Activated CD4-positive, alpha-beta T cell treated with anti-CD3 and anti-CD28 coated beads, Interleukin-2, amount 50 U/mL, for 16 hours (primary cell): ENCODE measurements at places on chromosomes 3 and 15.

DNA sequence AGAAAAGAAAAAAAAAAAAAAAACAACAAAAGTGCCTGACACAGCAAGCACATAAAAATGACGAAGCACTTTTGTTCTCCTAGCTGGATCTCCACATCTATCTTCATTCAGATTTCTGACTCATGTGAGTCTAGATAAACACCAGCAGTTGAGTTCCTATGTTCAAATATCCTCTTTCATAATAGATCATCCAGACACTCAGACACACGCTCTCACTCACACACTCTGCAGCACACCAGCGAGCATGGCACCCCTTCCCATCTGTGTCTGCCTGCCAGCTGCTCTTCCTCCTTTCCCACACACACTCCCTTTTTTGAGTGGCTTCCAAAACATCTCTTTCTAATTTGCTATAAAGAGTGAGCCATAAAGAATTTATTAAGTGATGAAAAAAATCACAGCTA, 19.8 kb upstream of the CELF6 start:
- DNase-seq = no peak

DNA sequence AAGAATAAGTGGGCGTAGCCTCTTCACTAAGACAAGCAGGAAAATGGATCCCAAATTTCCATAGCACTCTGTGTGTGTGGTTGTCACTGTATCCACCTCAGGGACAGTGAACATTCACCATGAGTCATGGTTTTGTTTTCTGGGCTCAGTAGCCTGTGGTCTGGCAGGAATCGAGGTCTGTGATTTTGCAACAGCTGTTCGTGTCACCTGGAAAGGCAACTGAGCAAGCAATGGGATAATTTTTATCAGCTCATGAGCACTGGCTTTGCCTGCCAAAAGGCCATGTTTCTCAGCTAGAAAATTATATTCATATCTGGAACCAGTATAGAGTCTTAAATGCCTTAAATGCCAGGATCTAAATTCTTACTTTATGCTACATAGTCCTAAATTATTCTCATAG, 60.9 kb downstream of the STRIT1 start:
- DNase-seq = no peak

DNA sequence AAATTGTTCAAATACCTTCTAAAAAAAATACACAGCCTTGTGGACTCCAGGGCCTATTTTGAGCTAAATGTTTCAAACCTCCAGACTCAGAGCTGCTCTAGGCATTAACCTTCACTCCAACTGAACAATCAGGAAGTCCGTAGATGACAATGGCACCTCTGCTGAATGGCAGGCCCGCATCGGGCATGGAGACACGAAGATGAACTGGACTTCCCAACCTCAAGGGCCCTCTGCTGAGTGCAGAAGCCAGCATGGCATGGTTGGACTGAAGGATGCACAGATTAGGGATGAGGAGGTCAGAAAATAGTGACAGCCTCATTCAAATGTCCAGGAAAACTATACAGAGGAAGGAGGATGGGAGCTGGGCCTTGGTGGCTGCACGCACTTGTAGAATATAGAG, 2.2 kb downstream of the FAM174B start:
- no peak for DNase-seq

DNA sequence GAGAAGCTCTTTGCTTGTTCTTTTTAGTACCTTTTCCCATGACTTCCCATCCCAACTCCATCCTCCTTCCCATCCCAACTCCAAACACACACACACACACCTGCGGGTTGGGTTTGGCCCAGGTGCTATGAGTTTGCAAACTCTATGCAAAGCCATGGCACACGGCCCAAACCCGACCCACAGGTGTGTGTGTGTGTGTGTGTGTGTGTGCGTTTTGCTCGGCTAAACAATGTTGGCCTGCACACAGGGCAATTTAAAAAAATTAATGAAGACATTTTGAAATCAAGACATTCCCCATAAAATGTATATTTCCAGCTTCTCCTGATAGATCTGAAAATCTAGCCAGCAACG, 103.7 kb upstream of the TLE3 start:
- DNase-seq = no peak
